Activated CD8-positive, alpha-beta memory T cell treated with anti-CD3 and anti-CD28 coated beads, Interleukin-2, amount 10 ng/mL, durations not matched to agents 7 days and 5 days (primary cell): ENCODE measurements at places on chromosomes 11 and 22. TPM values are rescaled to one million over a fixed set of nuclear protein-coding genes. Genes with fewer than 3 reads are reported as not detected.

DNA sequence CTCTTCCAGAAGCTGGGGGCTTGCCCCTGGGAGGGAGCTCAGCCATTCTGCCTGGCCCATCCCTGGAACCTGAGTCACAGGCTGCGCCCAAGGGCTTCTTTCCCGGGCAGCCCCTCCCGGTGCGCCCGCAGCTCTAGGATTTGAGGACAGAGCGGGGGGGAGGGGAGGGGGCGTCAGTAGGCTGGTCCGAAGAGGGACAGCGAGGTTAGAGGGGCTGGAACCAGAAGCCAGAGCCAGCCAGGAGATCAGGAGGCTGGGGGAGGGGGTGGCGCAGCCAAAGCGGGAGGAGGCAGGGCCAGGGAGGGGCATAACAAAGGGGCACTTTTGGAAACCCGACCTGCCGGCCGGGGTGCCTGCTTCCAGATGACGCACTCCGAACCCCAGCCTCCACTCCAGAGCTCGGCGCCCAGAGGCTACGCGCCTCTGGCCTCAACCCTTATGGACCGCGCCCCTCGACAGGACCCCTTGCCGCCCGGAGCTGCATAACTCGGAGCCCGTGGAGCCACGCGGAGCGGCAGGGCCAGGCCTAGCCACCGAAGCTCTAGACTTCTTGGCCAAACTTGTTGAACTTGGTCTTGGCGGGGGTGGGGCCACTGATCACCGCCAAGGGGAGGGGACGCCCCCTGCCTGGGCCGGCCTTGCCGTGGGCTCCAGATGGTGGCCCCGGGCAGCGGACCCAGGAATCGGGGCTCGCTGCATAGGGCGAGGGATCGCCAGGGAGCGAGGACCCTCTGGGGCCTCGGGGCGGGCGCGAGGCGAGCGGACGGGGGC, 744 bp downstream of the PACSIN3 start:
- H3K4me1 ChIP-seq, result peaks cover 13% of the 10 kb centered on the region
- no peaks in the 10 kb centered on the region for H3K36me3 ChIP-seq
- no peak overlapping the region for H3K27ac ChIP-seq
- H3K27me3 ChIP-seq, result peaks cover 43% of the 10 kb centered on the region
- DNase-seq, result no peak
- H3K4me3 ChIP-seq, result peak overlapping the region; percentile 11

DNA sequence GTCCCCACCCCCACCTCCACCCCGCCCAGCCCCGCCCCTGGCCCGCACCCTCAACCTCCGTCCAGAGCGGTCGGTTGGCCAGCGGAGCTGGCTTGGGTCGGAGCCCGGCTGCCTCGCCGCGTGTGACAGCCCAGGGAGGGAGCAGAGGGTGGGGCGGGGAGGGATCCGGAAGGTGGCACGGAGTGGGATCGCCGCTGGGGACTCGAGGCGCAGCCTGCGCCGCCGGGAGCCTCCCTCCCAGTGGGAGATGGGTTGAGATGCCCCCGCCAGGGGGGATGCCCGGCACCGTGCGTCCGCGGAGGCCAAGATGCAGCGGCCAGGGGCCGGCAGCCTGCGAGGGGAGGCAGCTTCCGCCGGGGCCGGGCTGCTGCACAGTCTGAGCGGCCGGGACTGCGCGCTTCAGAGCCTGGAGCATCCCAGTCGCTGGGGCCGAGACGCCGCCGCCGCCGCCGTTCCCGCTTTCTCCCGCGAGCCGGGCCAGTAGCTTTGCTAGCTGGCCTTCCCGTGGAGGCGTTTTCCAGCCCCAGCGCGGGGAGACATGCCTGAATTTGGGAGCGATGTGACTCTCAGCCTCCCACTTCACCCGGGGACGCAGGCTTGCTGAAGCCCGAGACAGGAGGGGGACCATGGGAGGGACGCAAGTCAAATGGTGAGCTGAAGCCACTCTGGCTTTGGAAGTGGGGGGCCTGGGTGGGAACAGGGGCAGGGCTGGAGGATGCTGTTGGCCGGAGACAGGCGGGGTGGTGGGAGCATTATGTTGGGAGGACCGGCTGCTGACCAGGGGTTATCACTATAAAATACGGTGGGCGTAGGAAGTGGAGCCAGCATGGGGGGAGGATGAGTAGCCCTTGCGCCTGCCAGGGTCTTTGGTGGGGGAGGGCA, 40.2 kb downstream of the DIXDC1 start:
- no peak for DNase-seq
- H3K4me1 ChIP-seq, result peaks cover 8% of the 10 kb centered on the region
- peak overlapping the region; percentile 53 for H3K4me3 ChIP-seq
- H3K27ac ChIP-seq, result no peak overlapping the region
- peaks cover 5% of the 10 kb centered on the region for H3K36me3 ChIP-seq

DNA sequence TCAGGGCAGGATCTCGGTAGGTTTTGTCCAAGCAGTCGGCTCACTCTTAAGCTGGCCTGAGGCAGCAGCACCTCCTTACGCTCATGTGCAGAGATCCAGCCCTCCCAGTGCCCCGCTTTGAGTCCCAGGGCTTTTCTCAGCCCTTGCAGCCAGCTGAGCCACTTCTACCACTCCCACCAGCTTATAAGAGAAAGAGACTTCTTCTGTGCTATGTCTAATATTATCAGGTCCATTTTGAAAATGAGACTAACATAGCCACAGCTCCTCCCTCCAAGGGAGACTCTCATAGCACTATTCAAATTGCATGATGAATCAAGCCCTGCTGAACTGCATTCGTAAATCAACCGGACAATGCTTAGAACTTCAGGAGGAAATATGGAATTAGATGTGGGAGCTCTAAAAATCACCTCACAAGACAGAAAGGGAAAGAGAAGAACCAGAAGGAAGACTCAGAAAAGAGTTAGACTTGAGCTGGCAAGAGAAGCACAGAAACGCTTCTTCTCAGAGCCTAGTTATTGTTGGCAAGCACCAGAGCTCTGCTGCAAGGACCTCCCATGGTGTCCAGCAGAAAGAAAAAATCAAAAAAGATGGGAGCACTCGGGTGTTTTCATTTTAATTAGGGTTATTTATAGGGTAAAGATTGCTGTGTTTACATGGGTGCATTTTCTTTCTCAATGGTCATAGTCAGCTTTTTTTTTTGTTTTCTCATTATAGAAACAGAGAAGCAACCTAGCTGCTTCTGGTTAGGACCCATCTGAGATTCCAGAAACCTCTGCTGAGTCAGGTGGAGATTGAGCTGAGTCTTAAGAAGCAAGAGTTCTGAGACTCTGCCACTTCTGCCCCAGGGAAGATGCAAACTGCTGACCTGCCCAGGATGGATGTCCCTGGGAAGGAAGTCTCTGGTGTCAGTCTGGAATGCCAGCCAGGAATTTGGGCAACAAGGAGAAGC, 181.4 kb downstream of the ETS1 start:
- DNase-seq, result no peak
- H3K36me3 ChIP-seq, result peaks cover 2% of the 10 kb centered on the region
- peaks cover 2% of the 10 kb centered on the region for H3K4me1 ChIP-seq
- no peak overlapping the region for H3K27ac ChIP-seq
- H3K27me3 ChIP-seq, result peaks cover 2% of the 10 kb centered on the region

The SLC43A3 gene
- total RNA-seq, result 106 TPM

DNA sequence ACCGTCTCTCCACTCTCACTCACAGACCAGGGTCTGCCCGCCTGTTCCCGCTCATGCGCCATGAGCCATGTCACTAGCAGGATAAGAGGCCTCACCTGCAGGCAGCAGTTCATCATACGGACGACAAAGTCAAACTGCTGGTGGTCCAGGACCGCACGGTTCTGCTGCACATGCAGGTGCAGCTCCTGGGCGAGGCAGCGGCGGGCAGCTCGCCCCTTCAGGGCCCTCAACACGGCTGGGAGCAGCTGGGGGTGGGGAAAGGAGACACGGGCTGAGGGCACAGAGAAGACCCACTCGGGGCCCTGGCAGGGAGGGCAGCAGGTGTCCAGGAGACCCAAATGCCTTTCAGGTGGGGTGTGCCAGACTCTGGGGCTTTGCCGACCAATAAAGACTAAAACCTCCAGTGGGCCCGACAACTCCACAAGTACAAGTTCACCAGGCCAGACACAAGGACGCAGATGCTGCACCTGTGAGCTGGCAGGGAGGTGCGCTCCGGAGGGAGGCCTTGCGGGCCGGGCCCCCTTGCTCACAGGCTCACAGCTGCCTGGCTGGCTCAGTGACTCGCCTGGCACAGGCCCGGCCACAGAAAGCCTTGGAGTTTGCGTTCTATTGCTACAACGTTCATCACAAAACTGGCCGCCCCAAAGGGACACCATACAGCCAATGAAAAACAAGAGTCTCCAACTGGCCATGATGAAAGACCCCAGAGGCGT, 11.5 kb downstream of the SBF1 start:
- H3K4me1 ChIP-seq, result peaks cover 21% of the 10 kb centered on the region
- no peak for DNase-seq
- H3K4me3 ChIP-seq, result no peak overlapping the region

GRCh38 chr11:1336836-1337646, 27.6 kb upstream of the TOLLIP start:
- peaks cover 3% of the 10 kb centered on the region for H3K36me3 ChIP-seq
- no peak overlapping the region for H3K4me3 ChIP-seq
- H3K4me1 ChIP-seq, result peaks cover 12% of the 10 kb centered on the region
- no peak overlapping the region for H3K27ac ChIP-seq
